ENCODE measurements at places on chromosomes 3 and 15.

DNA sequence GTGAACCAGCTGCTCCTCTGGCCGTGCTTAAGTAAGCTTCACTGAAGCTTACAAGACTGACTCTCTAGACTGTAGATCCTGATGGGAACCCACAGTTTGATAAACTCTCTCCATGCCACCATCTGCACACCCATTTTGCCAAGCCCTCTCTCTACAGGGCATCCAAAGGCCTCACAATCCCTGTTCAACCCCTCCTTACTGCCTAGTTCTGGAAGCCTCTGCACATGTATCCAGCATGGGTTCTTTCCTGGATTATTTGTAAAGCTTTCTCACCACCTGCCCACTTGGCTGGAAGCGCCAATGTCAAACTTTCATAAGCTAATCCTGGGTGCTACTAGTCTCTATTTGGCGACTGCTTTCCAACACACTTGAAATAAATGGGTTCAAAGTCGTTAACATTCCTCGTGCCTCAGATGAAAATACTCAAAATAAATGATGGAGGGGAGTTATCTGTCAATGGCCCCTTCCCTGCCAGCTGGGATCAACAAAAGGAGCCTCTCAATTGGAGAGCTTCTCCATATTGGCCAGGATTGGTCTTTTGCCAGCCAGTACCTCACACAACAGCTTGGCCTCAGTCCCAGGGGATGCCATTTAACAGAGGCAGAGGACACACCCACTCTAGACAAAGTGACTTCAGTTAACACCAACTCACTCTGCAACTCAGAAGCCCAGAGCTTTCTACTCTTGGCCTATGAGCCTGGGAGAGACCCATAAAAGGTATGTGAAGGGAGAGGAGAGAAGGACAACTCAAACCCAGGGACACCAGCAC is 48.1 kb downstream of the SH3BP5 start:
- no peak for DNase-seq

DNA sequence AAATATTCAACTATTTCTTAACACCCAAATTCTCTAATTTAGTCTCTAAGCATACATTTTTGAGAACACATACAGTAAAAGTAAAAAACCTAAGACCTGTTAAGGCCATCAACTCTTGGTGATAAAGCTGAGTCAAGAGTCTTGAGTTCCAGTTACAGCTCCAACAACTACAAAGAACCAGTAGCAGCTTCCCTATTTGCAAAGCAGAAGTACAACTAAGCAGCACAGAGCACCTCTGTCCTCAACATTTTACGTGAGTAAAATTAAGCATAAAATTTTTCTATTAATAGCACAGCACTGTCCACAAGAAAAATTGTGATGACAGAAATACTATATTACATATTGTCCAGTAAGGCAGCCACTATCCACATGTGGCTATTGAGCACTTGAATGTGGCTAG is 4.4 kb downstream of the PCOLCE2 start:
- DNase-seq = no peak

- DNase-seq = no peak
Observed at GRCh38 chr3:128537091-128537703, 44.2 kb upstream of the GATA2 start.

GRCh38 chr3:16211176-16211904 is 36.9 kb downstream of the GALNT15 start:
- DNase-seq = no peak

GRCh38 chr15:67172172-67172571 is 82.3 kb downstream of the AAGAB start:
- DNase-seq = no peak

DNA sequence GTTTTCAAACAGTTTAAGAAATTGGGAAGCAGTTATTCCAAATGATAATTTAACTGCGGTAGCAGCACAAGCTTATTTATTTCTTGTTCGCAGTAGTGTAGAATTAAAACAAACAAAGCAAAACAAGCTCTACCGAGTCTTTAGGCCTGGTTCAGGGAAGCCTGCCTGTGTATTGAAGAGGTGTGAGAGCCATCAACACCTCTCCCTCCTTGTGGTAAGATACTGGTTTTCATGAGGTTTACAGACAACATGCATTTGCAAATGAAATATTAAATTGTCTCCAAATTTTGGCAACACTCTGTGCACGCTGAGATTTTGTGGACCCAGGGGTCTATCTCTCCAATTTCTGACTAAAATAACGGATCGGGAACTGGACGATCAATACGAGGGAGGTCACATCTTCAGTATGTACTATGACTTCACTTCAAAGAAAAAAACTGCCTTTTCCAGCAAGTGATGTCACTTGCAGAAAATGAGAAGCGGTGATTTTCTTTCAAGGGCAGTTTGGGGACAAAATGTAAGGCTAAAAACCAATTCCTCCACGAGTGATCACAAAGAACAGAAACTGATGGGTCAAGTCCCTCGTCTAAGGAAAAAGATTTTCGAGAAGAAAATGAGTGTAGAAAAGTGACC is 721 bp downstream of the ATR start:
- peak; percentile 10 for DNase-seq

DNA sequence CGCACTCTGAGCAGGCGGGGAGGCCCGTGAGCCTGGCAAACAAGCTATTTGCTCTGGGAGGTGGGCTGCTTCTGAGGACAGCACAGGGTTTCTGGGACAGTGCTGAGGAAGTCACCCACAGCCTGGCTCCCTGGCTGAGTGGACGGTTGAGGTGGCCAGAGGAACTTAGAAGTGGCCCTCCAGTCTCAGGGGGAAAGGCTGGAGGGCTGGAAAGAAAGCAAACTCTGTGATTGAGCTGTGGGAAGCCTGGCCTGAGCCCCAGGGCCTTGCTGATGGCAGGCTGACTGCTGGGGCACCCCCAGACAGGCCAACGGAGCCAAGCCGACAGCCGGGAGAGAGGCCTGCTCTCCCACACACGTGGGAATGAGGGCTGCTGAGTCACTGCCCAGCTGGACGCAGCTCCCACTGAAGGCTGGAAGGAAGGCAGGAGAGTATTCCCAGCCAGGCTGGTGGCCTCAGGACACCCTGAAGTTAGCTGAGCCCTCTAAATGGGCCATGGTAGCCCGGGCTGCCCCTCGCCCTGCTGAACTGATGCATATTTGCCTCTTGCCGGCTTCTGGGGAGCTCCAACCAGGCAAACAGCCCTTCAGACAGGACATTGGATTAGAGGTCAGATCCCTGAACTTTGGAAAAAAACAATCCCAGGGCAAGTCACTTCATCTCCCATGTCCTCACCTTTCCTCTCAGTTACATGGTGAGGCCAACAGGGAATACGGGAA is 98.0 kb upstream of the TLE3 start:
- DNase-seq = no peak

- DNase-seq = no peak
Observed at GRCh38 chr15:69557707-69558409, 105.2 kb downstream of the RPLP1 start.

DNA sequence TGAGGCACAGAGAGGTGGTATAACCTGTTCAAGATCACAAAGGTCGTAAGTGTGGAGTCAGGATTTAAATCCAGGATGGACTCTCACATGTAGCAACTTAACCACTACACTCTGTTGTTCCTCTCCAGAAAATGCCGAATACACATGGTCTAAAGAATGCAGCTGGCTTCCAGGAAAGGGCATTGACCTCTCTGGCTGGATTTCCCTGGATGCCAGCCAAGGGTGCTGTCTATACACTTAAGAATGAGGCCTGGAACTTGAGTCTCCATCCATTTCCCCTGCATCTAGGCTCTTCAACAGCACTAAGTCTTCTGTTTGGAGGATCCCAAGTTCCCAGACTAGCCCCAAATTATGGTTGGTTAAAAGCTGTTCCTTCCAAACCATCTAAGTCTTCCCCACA is 60.5 kb downstream of the CERS3 start:
- no peak for DNase-seq

DNA sequence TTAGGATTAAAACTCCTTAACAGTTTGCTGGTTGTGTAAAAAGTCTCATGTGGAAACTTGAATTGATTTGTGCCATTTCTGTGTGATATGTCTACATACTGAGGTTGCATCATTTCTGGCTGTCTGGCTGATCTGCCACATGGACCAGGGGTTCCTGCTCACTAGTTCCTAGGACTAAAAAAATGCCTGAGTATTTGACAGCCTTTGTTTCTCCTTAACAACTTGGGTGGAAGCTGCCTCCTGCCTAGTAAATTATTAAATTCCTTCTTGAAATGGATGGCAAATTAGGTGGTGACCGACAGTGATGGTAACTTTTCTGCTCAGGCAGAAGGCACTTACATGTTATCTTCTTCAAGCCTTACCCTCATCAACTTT is 226.9 kb upstream of the MRPL3 start:
- DNase-seq = no peak
